ENCODE measurements at places on chromosomes 2 and 18.

GRCh38 chr2:235733761-235734160 lies 239.9 kb downstream of the AGAP1 start:
- no peak for DNase-seq

GRCh38 chr2:149375801-149376361 lies 45.5 kb downstream of the LYPD6 start:
- no peak for DNase-seq

- DNase-seq: no peak
These were observed 1.1 kb downstream of the SLC38A11 start for GRCh38 chr2:164954186-164954585.

DNA sequence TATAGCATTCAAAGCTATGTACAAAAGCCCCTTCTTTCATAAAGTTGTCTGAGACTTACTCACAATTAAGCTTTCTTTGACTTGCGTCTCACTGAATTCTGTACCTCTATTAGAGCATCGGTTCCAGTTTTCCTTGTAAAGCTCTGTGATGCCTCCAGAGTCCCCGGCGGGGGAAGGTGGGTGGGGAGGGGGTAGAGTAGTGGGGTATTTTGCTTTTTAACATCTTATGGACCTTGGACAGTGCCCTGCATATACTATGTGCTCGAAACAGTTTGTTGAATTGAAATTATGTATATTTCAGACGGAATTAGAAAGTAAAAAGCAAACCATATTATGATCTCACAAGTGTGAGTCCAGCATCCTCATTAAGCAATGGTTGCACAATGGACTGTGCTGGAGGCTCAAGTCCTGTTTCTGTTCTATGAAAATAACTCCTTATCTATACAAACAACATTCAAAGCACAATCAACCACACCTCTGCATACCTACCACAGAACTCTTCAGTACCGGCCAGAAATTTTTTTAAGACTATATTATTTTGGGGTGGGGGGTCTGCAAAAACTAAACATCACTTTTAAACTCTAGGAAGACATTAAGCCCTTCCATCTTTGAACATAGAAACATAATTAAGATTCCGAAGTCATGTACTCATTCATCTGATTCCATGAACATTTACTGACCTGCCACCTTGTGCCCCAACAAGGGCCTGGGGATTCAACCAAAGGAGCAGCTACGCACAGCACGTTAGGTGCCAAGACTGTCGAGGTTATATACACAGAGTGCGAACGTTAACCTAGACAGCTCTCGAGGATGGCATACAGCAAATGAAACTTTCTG lies 908 bp downstream of the STAT1 start:
- DNase-seq: peak; percentile 19
